ENCODE measurements at places on chromosomes 4 and X.

DNA sequence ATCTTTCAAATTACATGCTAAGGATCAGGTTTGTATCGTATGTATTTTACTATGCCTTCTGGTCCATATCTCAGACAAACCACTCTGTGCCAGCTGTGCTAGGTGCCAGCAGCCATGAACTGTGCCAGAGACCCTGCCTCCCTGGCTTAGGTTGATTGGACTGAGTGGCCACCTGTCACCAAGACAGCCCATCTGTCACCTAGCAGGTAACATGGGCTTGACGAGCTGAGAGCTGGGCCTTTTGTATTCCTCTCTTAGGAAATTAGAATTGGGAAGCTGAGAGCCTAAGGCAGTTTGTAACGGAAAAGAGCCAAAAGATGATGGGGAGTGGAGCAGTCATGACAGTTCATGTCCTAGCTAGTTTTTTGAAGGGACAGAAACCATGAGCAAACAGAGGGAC lies 42.5 kb downstream of the TMEM164 start:
- no peak for DNase-seq

- no peak for DNase-seq
Observed at GRCh38 chr4:7299010-7299907, 106.9 kb downstream of the SORCS2 start.

DNA sequence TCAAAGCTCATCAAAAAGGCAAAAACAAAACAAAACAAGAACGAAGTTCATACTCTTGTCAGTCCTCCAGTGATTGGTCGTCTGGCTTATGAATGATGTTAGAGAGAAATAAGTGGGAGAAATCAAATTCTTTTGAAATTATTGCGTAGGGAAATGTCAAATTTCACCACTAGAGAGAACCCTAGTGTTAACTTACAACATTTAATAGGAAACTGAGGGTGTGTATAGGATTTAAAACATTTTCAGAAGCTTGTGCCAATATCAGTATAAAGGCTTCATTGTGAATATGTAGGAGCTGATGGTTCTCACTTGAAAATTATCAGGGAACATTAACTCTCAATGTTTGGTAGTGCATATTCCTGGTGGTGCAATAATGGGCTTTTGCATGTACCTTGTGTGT lies 17.4 kb downstream of the ADH6 start:
- DNase-seq: no peak

DNA sequence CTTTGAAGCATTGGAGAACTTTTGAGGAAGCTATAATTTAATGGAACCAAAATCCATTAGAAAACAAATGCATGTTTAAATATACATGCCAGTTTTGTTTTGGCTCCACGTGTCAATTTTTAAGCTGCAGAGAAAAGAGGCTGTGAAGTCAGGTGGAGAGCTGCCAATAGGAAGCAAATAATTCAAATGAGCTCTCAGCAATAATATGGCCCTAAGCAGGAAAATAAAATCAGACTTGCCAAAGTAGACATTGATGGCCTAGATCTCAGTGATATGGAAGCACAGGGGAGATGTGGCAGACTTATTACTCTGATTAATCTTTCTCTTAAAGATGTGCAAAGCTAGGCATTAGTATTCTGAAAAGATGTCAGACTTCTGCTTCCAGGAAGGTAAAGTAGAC lies 769.8 kb upstream of the NDST4 start:
- DNase-seq: no peak

DNA sequence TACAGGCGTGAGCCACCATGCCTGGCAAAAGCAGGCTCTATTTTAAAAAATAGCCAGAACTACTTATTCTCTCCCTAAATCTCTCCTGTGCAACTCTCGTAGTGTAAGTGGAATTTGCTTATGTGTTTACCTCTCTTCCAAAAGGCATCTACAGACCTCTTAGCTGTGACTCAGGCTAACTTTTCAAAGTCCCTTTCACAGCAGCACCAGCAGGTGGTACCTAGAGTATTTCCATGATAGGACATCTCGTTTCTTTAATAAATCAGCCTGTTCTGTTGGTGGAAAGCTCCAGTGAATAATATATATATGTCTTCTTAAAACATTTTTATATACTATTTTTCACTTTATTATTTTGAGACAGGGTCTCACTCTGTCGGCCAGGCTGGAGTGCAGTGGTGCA lies 89.0 kb downstream of the NSUN7 start:
- no peak for DNase-seq

DNA sequence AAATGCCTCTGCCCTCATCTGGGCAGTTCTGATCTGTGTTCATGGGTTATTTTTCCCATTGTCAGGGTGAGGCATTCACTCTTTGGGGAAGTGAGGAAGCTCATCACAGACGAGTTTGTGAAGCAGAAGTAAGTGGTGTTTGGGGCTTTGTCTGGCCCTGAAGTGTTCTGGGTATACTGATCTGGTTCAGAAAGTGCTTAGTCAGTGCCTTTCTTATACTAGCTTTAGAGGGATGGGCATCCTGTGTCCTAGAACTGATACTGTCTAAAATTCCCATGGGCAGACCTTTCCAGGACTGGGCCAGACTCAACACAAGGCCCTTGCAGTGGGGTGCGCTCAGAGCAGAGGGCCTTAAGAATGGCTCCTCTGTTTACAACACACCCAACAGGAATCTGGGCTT lies 6.4 kb downstream of the TRO start:
- no peak for DNase-seq

DNA sequence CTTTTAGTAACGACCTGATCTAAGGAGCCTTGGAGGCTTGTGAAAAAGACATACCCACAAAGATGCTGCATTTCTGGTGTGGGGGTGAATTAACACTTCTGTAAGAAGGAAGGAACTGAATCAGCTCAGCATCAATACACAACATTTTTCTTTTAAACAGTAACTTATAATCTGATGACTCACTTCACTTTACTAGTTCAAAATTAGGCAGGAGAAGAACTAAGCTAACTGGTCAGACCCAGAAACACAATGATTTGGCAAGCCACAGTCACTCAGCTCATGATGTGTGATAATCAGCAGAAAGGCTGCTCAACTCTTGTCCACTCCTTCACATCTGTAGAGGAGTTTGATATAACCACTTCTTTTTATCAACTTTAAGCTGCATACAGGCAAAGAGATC lies 4.6 kb downstream of the MMAA start:
- DNase-seq: no peak

DNA sequence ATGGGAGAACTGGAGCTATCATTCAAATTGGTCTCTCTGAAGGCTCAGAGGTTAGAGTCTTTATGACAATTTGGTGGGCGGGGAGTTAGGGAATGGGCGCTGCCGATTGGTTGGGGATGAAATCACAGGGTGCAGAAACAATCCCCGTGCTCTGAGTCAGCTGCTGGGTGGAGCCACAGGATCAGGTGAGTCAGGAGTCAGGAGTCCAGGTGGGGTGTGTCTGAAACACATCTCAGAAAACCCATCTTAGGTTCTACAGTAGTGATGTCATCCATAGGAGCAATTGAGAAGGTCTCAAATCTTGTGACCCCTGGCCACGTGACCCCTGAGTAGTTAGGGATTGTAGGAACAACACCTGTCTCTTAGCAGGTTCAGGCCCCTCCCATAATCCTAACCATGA lies 41.6 kb upstream of the TLR3 start:
- DNase-seq: no peak

DNA sequence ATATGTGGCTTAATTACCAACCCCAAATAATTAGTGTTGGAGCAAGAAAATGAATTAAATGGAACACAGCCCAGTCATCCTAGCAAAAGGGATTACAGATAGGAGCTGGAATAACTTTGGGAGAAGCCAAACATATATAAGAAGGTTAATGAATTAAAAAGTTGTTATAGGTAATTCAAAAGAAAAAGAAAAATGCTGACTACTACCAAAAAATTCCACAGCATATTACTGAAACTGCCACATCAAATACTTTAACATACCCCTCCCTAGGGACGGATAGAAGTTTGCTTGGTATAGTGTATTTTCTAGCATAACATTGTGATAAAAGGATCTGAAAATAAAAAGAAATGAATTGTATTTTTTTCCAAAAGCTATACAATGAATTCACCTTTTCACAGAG lies 99.5 kb downstream of the ENOX2 start:
- DNase-seq: no peak

- no peak for DNase-seq
Observed at GRCh38 chr4:145299380-145300076, 119.1 kb upstream of the OTUD4 start.

- DNase-seq: no peak
Observed at GRCh38 chr4:52612341-52612740, 46.8 kb downstream of the USP46 start.

DNA sequence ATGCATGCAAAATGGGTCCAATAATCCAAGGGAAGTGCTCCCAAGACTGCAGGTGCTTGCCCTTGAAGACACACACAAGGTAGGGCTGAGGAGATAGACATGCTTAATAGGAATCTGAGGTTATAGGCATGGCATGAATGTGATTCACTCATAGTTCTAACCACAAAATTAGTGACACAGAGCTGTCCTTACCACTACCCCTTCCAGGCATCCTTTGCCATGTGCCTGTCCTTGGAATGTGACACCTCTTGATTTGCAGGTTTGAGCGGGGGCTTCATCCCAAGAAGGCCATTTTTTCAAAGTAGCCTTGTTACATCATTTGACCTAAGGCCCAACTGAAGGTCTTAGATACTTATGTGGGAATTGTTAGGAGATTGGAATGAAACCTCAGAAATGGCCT lies 112.5 kb downstream of the CCNG2 start:
- peak; percentile 87 for DNase-seq

DNA sequence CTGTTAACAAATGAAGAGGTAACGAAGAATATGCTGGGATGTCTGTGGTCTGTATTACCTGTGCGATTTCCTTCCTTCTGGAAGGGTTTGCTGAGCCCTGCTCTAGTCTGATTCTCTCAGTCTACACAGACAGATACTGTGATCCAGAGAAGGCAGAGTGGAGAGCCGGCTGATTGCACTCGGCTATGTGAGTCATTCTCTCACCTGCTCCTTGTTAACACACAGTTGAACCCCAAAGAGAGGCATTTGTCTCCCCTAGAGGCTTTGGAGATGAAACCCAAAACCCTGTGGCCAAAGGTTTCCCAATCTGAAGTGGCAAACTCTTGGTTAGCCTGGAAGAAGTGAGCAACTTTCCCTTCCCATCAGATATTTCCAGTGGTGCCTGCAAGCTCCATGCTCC lies 78.1 kb upstream of the GPC4 start:
- no peak for DNase-seq

GRCh38 chrX:23844502-23845138 lies 61.6 kb downstream of the SAT1 start:
- no peak for DNase-seq

GRCh38 chrX:29299684-29300083 lies 712.4 kb downstream of the IL1RAPL1 start:
- DNase-seq: no peak
